ENCODE measurements at places on chromosomes 3 and 15. TPM values are rescaled to one million over a fixed set of nuclear protein-coding genes. Genes with fewer than 3 reads are reported as not detected.

Gene BLM
- 37.0 TPM for total RNA-seq

Gene PLA2G4D
- not detected for total RNA-seq

Gene SLC12A1
- not detected for total RNA-seq

Gene SLC6A20
- not detected for total RNA-seq

Gene ALDH1L1
- total RNA-seq: 21.5 TPM

Gene LDHAL6B
- total RNA-seq: not detected

Gene ATP8B4
- total RNA-seq: 3.6 TPM

Gene ENTPD3
- 0.30 TPM for total RNA-seq

Gene CCPG1
- 75.5 TPM for total RNA-seq

Gene AADACL2
- total RNA-seq: not detected

Gene PXK
- total RNA-seq: 12.0 TPM

Gene HHLA2
- total RNA-seq: not detected

Gene DNAH12
- total RNA-seq: 0.08 TPM

Gene CCR2
- total RNA-seq: 0.91 TPM

Gene LRRK1
- 3.0 TPM for total RNA-seq

Gene WDR53
- 7.9 TPM for total RNA-seq

Gene ZBTB47
- total RNA-seq: 82.3 TPM

Gene NIT2
- total RNA-seq: 60.4 TPM

Gene IVD
- total RNA-seq: 90.8 TPM

Gene OR5K2
- total RNA-seq: not detected

Gene SLC28A2
- total RNA-seq: not detected

Gene FAM3D
- total RNA-seq: not detected

Gene LRCH3
- 18.0 TPM for total RNA-seq

Gene CCDC80
- total RNA-seq: 54.0 TPM

Gene KCNAB1
- total RNA-seq: 3.0 TPM

Gene INSYN1
- total RNA-seq: 155 TPM

Gene PARP9
- 10.0 TPM for total RNA-seq

Gene QTRT2
- 4.9 TPM for total RNA-seq

Gene MME
- 3.2 TPM for total RNA-seq

Gene C2CD4A
- not detected for total RNA-seq

Gene PAK2
- total RNA-seq: 40.6 TPM

Gene GOLGA6L4
- 1.0 TPM for total RNA-seq

All from Right ventricle myocardium superior (tissue), 1 donor.